ENCODE measurements at places on chromosomes 3 and 15.

DNA sequence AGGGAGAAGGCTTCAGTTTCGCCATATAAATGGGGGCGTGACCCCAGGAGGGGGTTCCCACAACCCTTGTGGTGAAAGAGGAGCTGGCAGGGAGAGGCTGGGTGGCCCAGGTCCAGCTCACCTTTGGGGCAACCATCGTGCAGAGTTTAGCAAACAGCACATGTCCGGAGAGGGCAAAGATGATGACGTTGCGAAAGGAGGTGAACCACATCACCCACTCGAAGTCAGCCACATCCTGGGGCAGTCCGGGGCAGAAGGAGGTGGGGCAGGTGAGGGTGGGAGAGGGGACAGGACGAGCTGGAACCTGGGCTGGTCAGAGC is 3.7 kb downstream of the HHATL start:
- no peak for DNase-seq

GRCh38 chr3:193465992-193466608 is 87.5 kb upstream of the ATP13A5 start:
- no peak for DNase-seq

GRCh38 chr15:70210528-70210927 is 112.8 kb upstream of the TLE3 start:
- DNase-seq = no peak

DNA sequence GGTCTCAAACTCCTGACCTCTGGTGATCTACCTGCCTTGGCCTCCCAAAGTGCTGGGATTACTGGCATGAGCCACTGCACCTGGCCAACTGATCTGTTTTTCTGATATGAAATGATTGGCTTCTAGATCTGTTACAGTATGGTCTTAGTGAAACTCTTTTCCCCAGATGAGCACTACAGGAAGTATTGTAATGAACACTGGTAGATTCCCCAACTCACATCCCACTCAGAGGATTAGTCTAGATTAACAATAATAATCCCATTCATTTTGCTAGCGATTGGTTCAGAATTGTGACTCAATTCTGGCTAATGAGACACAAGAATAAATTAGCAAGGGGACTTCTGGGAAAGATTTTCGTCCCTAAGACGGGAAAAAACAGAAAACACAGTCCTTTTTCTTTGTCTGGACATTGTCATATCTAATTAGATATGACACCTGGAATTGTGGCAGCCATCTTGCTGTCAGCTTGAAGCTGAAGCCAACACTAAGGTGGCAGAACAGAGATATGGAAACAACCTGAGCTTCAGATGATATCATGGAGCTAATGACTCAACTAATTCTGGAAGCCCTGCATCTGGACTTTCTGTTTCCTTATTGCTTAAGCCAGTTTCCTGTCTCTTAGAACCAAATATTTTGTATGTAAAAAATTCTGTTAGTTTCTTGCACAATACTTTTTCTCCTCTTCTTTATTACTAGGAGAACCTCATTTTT is 17.4 kb upstream of the NPTN start:
- no peak for DNase-seq

DNA sequence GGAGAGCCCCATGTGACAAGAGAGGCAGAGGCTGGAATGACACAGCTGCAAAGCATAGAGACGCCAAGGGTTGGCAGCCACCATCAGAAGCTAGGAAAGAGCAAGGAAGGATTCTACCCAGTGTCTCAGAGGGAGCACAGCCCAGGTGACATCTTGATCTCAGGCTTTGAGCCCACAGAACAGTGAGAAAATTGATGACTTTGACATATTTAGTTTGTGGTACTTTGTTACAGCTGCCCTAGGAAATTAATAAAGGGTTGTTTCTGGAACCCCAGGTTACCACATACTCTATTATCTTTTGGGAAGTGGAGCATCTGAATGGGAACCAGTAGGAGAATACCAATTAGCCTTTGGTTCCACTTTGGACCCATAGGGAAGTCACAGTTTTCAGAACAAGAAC is 231.7 kb downstream of the ZNF621 start:
- DNase-seq = no peak

GRCh38 chr3:141459008-141459407 is 27.8 kb upstream of the RASA2 start:
- no peak for DNase-seq

DNA sequence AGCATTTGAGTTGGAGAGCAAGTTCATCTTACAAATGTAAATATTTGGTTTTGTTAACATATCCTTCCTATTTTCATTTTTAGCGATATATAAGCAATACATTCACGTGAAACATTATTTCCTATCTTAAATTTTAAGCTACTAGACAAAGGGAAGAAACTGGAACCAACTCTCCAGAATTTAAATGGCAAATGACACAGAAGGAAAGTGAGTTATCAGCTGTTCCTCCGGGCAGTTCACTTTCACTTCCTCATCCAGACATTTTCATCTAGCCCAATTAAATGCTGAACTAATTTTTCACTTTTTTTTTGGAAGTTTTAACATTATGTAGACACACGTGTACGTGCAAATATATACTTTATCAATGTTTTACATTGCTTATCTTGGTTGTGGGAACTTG is 58.7 kb downstream of the MORC1 start:
- no peak for DNase-seq

DNA sequence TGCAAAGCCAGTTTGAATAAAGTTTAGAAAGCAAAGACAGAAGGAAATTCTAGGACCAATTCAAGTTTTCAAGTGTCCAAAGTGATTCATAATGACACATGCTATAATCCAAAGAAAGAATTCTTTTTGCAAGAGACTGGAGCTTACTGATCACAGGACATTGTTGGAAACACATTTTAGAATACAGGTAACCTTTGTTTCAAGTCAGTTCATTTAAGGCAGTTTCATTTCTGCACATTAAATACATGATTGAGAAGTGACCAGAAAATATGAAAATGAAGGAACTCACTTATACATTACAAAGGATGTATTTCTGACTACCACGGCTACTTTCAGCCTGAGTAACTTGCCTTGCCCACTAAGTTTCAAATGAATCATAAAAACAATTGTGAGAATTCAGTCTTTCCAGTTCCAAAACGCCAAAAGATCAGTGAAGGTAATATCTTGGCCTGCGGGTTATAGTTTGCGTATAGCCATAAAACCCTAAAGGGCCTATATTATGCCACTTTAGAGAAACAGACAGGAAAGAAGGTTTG is 48.7 kb downstream of the PRICKLE2 start:
- no peak for DNase-seq

- no peak for DNase-seq
These were observed 793.1 kb downstream of the AGBL1 start for GRCh38 chr15:86872782-86873181.

DNA sequence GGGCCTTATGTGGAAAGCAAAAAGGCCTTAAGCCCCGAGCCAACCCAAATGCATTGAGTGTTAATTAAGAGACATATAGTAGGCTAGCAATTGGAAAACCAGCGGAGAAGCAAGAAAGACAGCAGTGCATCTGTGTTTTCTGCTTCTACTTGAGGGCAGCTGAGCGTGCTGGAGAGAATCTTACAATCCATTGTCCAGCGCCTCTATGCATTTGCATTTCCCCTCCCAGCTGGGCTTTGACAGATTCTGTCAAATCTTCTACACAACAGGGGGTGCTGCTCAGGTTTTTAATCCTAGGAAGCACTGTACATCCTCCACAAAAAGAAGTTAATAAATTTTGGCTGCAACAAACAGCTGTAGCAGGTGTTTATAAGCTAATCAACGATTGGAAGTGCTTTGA is 23.9 kb downstream of the SSR3 start:
- no peak for DNase-seq
